Nucleus accumbens (tissue), 56 donors: ENCODE measurements at places on chromosomes 5 and 9.

- no peak for DNase-seq
Observed at GRCh38 chr9:124349675-124350493, 65.4 kb downstream of the PSMB7 start.

DNA sequence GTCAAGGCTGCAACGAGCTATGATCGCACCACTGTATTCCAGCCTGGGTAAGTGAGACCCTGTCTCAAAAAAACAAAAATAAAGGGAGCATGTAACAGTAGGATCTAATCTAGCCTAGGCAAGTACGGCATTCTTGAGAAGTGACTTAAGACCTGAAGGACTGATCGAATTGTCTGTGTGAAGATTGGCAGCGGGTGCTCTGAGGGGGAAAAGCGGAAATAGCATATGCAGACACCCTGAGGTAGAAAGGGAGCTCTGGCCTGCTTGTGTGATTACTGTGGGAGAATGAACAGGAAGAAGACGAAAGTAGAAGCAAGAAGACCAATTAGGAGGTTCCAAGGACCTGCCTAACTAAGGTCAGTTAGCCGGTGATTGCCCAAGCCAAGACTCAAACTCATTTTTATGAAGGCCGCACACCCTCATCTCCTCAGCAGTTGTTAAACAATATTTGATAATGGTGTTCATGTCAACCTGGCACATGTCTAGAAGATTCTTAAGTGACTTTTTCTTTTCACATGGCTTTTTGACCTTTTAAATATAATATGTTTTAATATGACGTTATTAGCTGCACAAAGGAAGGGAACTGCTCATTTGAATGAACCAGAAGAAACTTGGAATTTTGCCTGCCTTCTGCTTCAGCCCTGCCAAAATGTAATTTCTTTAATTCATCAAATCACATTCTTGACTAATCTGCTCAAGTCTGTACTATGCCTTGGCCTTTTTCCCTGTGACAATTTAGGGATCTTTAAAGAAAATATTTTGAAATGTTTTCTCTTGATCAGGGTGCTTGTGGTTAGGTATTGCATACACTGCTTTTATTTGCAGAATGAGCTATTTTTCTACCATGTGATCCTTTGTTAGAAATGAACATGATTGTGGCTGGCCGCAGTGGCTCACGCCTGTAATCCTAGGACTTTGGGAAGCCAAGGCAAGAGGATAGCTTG is 289.2 kb upstream of the DMRT1 start:
- no peak for DNase-seq

DNA sequence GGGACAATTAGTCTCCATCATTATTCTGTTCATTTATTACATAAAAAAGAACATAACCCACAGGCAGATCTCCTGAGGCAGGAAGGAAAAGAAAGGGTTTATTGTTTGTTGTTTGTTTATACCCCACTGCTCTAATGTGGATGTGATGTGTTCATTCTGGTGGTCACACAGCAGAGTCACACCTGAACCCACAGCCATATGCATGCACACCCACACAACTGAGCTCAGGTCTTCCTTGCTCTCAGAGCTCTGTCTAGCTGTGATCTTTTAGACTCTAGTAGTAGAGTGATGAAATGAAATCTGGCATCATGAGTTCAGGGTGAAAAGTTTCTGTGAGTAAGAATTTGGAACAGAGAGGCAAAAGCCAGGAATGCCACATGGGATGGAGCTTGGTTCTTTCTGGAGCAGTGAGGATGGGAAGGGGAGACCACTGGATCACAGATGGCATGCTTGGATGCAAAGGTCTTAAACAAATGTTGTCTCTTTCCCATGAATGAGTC is 227.0 kb downstream of the PAPPA start:
- no peak for DNase-seq

- no peak for DNase-seq
Observed at GRCh38 chr5:35821513-35821912, 35.2 kb upstream of the IL7R start.

DNA sequence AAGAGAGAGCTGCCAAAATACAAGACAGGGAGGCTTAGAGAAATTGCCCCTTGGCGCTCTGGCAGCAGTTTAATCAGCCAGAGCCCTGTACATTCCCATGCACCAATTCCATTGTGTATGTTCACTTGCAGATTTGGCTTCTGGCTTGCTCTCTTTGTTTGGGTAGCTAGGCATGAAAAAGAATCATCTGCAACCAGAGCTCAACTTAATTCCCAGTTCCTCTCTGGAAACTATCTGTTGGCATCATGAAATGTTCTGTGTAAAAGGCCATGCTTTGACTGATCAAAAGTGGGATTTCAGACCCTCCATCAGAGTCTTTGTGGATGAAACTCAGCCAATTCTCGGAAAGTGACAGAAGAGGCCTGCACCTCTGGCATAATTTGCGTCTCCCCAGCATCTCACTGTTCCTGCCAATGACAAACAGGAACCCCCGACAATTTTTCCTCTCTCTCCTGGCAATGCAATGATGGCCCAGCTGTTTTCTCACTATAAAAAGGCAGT is 53.8 kb upstream of the RAD23B start:
- no peak for DNase-seq

GRCh38 chr5:66897356-66897755 is 299.2 kb downstream of the CD180 start:
- no peak for DNase-seq

GRCh38 chr9:107782789-107783188 is 293.2 kb upstream of the KLF4 start:
- no peak for DNase-seq

DNA sequence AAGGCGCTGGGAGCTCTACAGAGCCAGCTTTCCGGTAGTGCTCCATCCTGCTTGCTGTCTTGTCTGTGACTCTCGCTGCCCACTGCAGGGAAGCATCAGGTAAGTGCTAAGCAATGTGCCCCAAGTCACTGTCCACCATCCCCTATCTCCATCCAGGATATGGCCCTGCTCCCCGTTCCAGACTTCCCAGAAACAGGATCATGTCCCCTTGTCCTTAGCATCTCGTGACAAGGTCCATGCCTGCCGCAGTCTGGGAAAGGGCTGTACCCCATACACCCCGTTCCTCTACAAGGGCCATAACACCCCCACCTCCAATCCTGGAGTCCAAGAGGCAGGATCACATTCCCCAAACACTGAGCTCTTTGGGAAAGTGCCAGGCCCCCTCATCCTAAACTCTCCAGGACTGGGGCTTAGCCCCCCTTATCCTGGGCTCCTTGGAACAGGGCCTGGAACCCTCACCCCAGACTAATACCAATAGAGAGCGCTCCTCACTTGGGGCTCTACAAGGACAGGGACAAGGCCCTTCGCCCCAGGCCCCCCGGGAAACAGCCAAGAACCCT is 566 bp downstream of the RPP25L start:
- DNase-seq, result no peak
